ENCODE measurements at places on chromosomes 3 and 15. TPM values are rescaled to one million over a fixed set of nuclear protein-coding genes. Genes with fewer than 3 reads are reported as not detected.

Gene CCR1
- 2.0 TPM for total RNA-seq

Gene WDR93
- total RNA-seq = not detected

Gene CXCR6
- 0.33 TPM for total RNA-seq

Gene PLXNB1
- total RNA-seq = 42.6 TPM

Gene GABRR3
- total RNA-seq = not detected

Gene PRRT3
- 0.47 TPM for total RNA-seq

Gene RTP3
- not detected for total RNA-seq

Gene SLC38A3
- 10.4 TPM for total RNA-seq

Gene DUOXA2
- not detected for total RNA-seq

Gene C3orf85
- not detected for total RNA-seq

Gene CSPG5
- total RNA-seq = 0.22 TPM

Gene CD200R1
- 0.82 TPM for total RNA-seq

Gene SAMMSON
- not detected for total RNA-seq

Gene SEMA3F
- 10.2 TPM for total RNA-seq

Gene SNX4
- 16.6 TPM for total RNA-seq

Gene ILDR1
- 0.33 TPM for total RNA-seq

Gene CHRNA7
- total RNA-seq = 0.60 TPM

Gene PDZRN3
- total RNA-seq = 114 TPM

Gene NDUFB4
- 556 TPM for total RNA-seq

Gene C2CD4A
- not detected for total RNA-seq

Gene SERPINI2
- 0.41 TPM for total RNA-seq

Gene SCAANT1
- not detected for total RNA-seq

Gene ZBED2
- total RNA-seq = not detected

Gene RUBCN
- total RNA-seq = 23.3 TPM

Gene HAUS2
- total RNA-seq = 9.9 TPM

Gene CTDSPL
- total RNA-seq = 56.3 TPM

Gene SLC35G2
- 2.6 TPM for total RNA-seq

Gene TNFAIP8L3
- 6.0 TPM for total RNA-seq
